Cardiac ventricle fibroblast (primary cell): ENCODE measurements at places on chromosomes 2 and 18. TPM values are rescaled to one million over a fixed set of nuclear protein-coding genes. Genes with fewer than 3 reads are reported as not detected.

NTSR2 gene
- not detected in 2 replicates for total RNA-seq

DUSP19 gene
- total RNA-seq, result 1.9 and 4.2 TPM in 2 replicates

CRYGC gene
- total RNA-seq, result not detected in 2 replicates

LIMS1 gene
- total RNA-seq, result 71.3 and 81.6 TPM in 2 replicates

ZNF521 gene
- 45.1 and 50.0 TPM in 2 replicates for total RNA-seq

GAREM2 gene
- 4.0 and 4.2 TPM in 2 replicates for total RNA-seq

ABCG5 gene
- total RNA-seq, result not detected in 2 replicates

C2orf72 gene
- 0.19 and 0.20 TPM in 2 replicates for total RNA-seq

UGT1A1 gene
- not detected in 2 replicates for total RNA-seq

METTL5 gene
- total RNA-seq, result 27.6 and 32.0 TPM in 2 replicates

PPP1R1C gene
- not detected in 2 replicates for total RNA-seq

FSHR gene
- total RNA-seq, result not detected in 2 replicates

REG3G gene
- not detected in 2 replicates for total RNA-seq

XIRP2 gene
- not detected in 2 replicates for total RNA-seq

CYRIA gene
- 2.9 and 3.1 TPM in 2 replicates for total RNA-seq

RGPD4 gene
- total RNA-seq, result not detected in 2 replicates

IL36RN gene
- total RNA-seq, result not detected in 2 replicates

DYNAP gene
- total RNA-seq, result not detected in 2 replicates

ZCCHC2 gene
- total RNA-seq, result 6.2 and 8.0 TPM in 2 replicates

TNFRSF11A gene
- under 0.01 and 0.29 TPM in 2 replicates for total RNA-seq

TTR gene
- total RNA-seq, result not detected in 2 replicates
